ENCODE measurements at places on chromosomes 4 and X. TPM values are rescaled to one million over a fixed set of nuclear protein-coding genes. Genes with fewer than 3 reads are reported as not detected.

- DNase-seq: no peak
These were observed 1.1 kb downstream of the UBE2D3 start for GRCh38 chr4:102826105-102826889.

- no peak for DNase-seq
These were observed 17.9 kb downstream of the ATP8A1 start for GRCh38 chr4:42638993-42639392.

GRCh38 chr4:188299161-188299560 lies 159.9 kb downstream of the TRIML1 start:
- DNase-seq: no peak

DNA sequence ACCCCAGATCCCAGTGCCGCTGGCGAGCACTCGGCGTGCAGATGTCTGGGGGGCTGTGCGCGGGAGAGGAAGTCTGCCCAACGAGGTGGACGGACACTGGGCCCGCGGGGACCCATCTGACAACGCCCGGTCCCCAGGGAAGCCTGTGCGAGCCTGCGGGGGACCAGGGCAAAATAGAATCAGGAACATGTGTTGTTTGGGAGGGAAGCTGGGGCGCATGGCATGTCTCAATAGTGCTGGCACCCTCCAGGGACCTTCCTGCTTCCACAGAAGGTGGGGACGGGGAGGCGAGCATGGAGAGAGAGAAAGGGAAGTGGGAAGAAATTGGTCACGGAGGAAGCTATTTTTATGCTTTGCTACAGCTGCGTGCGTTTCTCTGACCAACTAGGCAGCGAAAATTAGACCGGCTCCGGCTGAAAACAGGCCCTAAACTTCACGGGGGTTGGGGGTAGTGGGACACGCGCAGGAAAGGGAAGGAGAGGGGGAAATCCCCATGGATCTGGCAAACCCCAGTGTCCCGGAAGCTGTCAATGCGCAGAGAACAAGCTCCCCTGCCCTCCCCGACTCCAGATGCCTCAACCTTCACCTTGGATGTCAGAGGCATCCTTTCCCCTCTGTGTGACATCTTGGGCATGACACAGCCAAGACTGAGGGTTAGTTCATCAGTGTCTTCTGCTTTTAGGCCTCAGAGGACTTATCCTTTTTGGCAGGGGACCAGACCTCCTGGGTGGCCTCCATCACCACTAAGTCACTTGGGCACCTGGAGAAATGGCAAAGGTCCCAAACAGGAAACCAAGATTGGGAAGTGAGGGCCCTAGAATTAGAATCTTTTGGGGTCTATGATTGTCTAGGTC lies 169.8 kb upstream of the BCOR start:
- DNase-seq: no peak

DNA sequence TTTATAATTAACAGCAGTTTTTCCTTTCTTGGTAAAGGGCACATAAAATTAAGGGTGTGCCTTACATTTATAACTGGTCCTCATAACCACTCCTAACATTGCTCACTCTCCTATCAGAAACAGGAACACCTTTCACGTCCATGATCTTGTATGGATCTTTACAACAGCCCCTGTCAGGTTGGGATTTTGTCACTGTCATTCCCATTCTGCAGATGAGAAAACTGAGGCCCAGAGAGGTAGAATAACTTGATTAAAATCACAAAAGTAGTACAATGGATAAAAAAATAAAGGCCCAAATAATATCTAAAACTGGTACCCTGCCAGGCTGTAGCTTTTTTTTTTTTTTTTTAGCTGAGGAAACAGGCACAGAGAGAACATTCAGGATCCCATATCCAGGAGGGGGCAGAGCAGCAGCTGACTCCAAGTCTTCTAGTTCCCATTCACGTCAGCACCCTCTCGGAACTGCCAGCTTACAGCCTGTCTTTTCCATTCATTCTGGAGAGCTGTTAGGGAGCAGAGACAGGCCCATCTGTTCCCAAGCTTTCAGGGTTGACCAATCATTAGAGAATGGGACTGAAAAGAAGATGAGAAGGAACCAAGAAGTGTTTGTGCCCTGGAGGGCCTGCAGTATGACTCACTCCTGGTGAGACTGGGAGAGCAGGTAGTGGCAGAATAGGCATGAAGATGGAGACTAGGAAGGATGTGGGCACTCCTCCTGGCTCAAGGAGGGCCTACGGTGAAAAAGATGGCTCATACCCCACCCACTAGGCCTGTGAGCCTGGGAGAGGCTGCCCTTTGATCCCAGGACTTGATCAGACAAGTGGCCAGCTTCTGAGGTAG lies 7.3 kb downstream of the SUV39H1 start:
- DNase-seq: no peak

- DNase-seq: no peak
These were observed 40.7 kb downstream of the C4orf51 start for GRCh38 chr4:145720656-145721055.

DNA sequence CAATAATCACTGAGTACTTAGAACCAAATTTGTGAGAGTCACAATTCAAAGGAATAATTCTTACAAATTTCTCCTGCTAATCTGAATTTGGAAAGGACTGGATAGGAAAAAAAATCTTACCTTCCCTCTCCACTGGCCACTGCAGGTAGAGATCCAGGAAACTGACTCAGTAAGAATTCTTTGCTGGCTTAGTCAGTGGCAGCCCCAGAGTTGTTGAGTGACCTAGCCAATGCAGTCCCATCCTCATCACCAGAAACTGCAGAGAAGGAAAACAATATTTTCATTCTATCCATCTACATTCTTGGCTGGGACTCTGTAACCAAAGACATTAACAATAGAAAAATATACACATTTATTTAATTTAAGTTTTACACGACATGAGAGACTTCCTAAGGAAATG lies 572.0 kb downstream of the ADGRL3 start:
- no peak for DNase-seq

- peak; percentile 32 for DNase-seq
These were observed 39.0 kb downstream of the STX18 start for GRCh38 chr4:4502694-4503311.

- no peak for DNase-seq
These were observed 16.4 kb downstream of the PSAPL1 start for GRCh38 chr4:7418131-7418943.

GRCh38 chrX:152170621-152171020 lies 32.2 kb upstream of the MAGEA10 start:
- no peak for DNase-seq

DNA sequence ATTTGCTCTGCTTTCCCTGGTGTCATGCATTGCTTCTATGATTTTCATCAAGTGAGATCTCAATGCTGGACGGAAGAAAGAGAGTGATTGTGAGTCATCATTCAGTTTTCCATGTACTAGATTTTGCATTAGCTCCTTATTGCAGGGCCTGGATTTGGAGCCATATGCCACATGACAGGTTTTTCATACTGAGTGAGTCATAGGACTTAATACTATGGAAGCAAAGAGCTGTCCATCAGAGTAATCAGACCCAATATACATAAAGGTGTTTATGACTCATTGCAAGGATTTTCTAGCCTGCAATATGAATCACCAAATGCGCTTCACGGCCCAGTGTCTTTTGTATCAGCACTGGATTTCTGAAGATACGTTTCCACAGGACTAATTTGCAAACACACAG lies 11.2 kb upstream of the TFDP3 start:
- DNase-seq: no peak

GRCh38 chr4:153207567-153207966 lies 3.3 kb downstream of the TRIM2 start:
- no peak for DNase-seq

DNA sequence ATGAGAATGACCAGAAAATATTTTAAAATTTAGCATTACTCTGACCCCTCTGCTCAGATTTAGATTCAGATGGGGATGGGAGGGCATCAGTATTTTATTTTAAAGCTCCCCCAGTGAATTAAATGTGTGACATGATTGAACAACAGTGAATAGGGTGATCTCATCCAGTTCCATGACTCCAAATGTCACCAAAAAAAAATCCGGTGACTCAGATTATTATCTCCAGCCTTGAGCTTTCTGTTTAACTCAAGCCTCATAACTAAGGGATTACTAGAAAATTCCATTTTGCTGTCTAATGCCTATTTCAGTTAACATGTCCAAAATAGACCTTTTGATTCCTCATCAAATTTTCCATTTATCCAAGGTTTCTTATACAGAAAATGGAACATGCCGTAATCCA lies 121.8 kb upstream of the TMEM47 start:
- no peak for DNase-seq

GRCh38 chr4:45063696-45064095 lies 337.3 kb upstream of the GNPDA2 start:
- DNase-seq: no peak

DNA sequence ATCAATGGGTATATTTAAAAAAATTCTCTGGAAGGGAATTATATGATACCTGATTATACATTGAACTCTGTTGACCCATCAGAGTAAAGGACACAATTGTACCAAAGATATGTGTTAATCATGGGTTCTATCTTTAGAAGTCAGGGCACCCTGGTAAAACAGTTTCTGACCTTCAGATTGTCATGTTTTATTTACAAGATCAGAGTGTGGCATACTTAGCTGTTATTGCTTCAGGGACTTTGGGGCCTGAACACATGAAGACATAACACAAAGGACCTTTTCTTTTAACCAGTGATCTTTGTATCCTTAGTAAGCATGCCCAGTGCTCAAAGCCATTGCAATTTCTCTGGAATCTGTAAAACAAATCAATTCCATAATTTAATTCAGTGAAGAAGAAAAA lies 204.8 kb upstream of the RPS6KA3 start:
- no peak for DNase-seq

- no peak for DNase-seq
These were observed 56.3 kb upstream of the LNX1 start for GRCh38 chr4:53647547-53647946.

DNA sequence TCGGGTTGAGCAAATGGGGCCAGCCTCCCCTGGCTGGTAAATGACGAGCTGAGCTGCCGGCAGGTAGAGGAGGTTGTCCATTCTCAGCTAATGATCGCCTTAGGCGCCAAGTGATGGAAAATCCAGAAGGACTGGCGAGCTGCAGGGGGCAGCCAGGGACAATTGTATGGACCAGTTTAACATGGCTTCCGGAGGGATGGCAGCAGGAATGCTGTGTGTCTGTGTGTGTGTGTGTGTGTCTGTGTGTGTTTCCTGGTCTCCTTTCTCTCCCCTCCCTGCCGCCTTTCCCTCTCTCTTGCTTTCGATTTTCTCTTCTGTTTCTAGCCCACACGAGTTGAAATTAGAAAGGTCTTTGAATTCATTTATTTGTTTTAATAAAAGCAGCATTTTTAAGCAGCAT lies 45.2 kb upstream of the BCOR start:
- no peak for DNase-seq

DNA sequence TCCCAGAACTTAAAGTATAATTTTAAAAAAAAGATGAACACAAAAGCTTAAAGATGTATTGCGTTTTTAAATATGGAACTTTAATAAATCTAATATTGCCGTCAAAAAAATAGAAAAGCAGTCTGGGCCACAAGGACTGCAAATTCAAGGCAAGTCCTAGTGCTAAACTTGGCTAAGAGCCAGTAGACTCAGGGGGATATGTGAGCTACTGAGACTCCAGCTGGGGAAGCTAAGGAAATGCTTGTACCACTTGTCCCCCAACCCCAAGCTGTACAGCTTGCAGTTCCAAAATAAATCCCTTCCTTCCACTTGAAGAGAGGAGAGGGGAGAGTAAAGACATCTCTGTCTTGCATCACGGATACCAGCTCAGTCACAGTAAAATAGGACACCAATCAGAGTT lies 290.8 kb upstream of the FGF13 start:
- no peak for DNase-seq

DNA sequence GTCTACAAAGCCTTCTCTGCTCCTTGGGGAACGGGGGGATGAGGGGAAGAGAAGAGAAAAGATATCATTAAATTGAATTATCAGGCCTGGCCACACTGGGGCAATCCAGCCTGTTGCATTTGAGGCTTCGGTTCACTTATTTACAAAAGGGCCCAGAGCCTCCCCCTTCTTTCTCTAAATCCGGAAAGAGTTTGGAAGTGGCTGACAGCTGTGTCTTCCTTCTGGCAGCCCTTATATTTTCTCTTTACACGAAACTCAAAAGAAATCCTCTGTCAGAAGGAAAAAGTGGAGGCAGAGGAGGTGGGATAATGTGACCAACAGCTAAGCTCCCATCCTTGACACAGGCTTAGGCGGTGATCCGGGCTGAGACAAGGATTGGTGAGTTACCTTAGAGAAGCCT lies 158.3 kb upstream of the TAPT1 start:
- DNase-seq: no peak

- no peak for DNase-seq
These were observed 99.0 kb downstream of the FIP1L1 start for GRCh38 chr4:53476232-53477037.

GRCh38 chr4:87734084-87734483 lies 65.3 kb upstream of the IBSP start:
- no peak for DNase-seq

DNA sequence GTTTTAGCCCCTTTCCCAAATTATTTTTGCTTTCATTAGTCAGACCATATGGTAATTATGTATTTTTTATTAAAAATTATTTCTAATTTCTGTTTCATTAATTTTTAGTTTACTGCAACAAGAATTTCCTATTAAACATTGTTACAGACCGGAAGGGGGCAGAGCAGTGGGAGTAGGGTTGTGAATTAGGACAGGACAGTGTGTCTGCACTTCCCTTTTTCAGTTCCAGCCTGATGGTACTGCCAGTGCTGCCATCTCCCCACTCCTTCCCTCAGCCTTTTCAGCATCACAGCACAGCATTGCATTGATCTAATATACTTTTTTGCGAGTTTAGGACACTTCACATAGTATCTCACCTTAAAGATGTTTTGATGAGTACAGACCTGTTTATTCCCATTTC lies 76.5 kb downstream of the STIM2 start:
- DNase-seq: no peak

GRCh38 chr4:23413631-23414030 lies 476.2 kb downstream of the PPARGC1A start:
- DNase-seq: no peak

DNA sequence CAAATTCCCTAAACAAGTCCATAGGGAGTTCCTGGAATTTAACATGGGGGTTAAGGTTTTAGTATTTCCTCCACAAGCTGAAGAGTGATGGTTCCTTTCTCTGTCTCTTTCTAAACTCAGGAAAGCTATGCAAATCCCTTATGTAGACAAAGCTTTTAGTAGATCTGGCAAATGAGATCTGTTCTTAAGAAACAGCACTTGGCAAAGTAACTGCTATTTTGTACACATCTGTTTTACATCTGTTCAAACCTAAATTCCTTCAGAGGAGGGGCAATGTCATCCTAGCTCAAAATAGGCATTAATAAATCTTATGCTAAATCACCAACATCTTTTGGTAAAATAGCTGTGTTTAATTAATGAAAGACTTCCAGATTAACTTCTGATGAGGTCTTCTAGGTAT lies 137.8 kb upstream of the TBC1D9 start:
- DNase-seq: no peak

MED28 gene
- 85.4 TPM for total RNA-seq

PAGE1 gene
- total RNA-seq: not detected

SCOC gene
- total RNA-seq: 22.8 TPM

CXCL5 gene
- not detected for total RNA-seq

PGRMC2 gene
- total RNA-seq: 49.6 TPM

OPRPN gene
- total RNA-seq: not detected

TMEM271 gene
- total RNA-seq: not detected

TMEM47 gene
- total RNA-seq: not detected

All from CD4-positive, alpha-beta memory T cell (primary cell).